Effector memory CD4-positive, alpha-beta T cell (primary cell): ENCODE measurements at places on chromosomes 2 and 18.

GRCh38 chr2:25673300-25674076, at the start of gene DTNB:
DTNB (minus strand) TSS chr2:25673577; CDS start chr2:25652660, 20,917 bp downstream.
- H3K4me3 ChIP-seq, result peak within 1 kb of the TSS; percentile 82
- peak; percentile 71 for DNase-seq

GRCh38 chr2:6237039-6237660, 545.0 kb downstream of the SOX11 start:
- no peak overlapping the region for H3K4me3 ChIP-seq
- no peaks in the 10 kb centered on the region for H3K27me3 ChIP-seq
- H3K4me1 ChIP-seq, result no peaks in the 10 kb centered on the region
- H3K27ac ChIP-seq, result no peak overlapping the region

- no peak overlapping the region for H3K4me3 ChIP-seq
- no peak overlapping the region for H3K27ac ChIP-seq
- DNase-seq, result no peak
- H3K36me3 ChIP-seq, result no peaks in the 10 kb centered on the region
- no peaks in the 10 kb centered on the region for H3K27me3 ChIP-seq
These were observed 24.9 kb downstream of the GLI2 start for GRCh38 chr2:120760446-120761135.

GRCh38 chr2:176129813-176130146, 275 bp downstream of the HOXD8 start:
- no peaks in the 10 kb centered on the region for H3K36me3 ChIP-seq
- H3K27ac ChIP-seq, result no peak overlapping the region
- H3K27me3 ChIP-seq, result peaks cover 89% of the 10 kb centered on the region
- no peak for DNase-seq

DNA sequence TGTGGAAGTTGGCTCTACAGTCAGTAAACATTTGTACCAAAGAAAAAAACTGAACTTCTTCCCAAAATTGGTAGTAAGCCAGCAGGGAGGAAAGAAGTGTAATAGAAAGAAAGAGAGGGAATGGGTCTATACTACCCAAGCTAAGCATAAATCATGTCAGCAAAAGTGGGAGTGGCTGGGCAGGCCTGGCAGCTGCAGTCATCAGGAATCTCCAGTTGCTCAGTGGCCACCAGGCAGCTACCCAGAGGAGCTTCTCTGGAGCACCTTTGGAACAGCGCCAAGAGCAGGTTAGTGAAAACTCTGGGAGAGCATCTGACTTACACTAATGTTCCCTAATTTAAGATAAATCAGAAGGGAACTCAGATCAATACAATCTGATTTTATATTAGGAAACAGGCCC, 14.3 kb downstream of the FRZB start:
- H3K36me3 ChIP-seq, result no peaks in the 10 kb centered on the region
- no peaks in the 10 kb centered on the region for H3K4me1 ChIP-seq
- no peak overlapping the region for H3K27ac ChIP-seq
- no peaks in the 10 kb centered on the region for H3K27me3 ChIP-seq
- DNase-seq, result no peak

DNA sequence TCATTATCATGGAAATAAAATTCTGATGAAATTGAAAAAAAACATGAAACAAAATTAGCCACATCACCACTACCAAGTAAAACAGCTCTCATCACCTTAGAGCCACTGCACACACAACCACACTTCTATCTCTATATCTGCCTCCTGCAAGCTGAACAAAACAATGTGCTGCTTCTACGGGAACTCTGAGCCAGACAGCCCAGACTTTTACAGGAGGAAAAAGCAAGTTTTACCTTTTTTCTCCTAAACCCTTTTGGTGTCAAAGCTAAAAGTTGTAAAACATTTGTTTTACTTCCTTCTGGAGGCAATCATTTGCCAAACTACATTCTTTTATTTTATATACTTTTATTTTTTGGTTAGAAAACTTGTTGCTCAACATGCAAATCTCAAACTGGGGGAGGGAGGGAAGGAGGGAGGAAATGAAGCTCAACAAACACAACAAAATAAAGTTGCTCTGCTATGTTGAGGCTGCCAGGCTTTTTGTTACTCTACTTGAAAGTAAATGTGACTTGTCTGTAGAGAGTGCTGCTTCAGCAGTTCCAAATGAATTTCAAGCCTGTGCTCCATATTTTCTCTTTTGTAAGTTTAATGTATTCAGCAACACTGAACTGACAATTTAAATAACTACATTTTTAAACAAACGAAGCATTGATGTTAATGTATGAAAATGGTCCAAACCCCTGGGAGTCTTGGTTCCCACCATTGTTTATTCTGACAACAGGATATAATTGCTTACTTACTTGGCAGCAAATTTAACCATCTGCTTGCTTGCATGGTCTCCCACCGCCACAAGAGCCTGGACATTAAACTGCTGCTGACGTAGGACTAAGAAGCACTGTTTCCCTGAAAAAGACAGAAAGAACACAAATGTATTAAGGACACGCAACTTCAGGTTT, 24.5 kb downstream of the DARS1 start:
- H3K4me3 ChIP-seq, result no peak overlapping the region
- H3K27me3 ChIP-seq, result no peaks in the 10 kb centered on the region
- peak; percentile 7 for DNase-seq
- no peaks in the 10 kb centered on the region for H3K36me3 ChIP-seq

DNA sequence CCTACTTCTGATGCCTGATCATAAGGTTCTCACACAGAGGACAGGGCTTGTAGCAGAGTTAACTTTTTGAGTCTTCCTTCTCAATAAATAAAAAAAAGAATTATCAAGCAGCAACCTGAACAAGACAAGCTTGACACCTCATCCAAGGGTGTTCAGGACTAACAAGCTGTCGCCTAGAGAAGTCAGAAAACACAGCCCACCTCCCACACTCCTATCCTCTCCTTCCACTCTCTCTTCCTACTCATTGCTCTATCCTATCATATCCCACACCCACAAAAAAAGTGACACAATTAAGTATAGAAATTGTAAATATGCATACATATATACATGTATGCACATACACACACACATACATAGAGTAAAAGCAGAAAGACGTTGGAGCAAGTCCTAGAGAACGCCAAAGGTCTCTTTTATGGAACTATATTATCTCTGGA, 5.4 kb downstream of the NBAS start:
- H3K4me3 ChIP-seq, result no peak overlapping the region
- H3K27ac ChIP-seq, result no peak overlapping the region
- DNase-seq, result no peak
- H3K4me1 ChIP-seq, result peaks cover 6% of the 10 kb centered on the region

DNA sequence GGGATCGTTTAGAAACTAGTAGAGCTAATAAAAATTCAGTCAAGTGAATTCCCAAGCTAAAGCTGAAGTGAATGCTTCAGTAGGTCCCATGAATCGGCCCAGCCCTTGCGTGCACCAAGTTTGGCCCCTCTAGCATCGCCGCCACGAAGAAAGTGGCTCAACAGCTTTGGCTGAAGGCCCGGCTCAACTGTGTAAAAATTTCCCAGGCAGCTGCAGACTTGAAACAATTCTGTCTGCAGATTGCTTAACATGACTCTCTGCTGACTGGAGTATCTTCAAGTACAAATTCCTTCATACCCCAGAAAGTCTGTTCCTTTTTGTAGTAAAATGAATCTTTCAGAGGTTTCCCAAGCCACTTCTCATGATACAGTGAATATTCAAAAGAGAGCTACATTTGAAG, 32.7 kb downstream of the ALMS1 start:
- H3K4me3 ChIP-seq, result no peak overlapping the region
- H3K27me3 ChIP-seq, result no peaks in the 10 kb centered on the region
- H3K4me1 ChIP-seq, result no peaks in the 10 kb centered on the region
- no peak for DNase-seq
- H3K27ac ChIP-seq, result no peak overlapping the region
- no peaks in the 10 kb centered on the region for H3K36me3 ChIP-seq

GRCh38 chr18:21686282-21687105, 18.1 kb downstream of the ABHD3 start:
- DNase-seq, result no peak
- H3K36me3 ChIP-seq, result no peaks in the 10 kb centered on the region
- no peak overlapping the region for H3K4me3 ChIP-seq
- H3K27ac ChIP-seq, result no peak overlapping the region
- no peaks in the 10 kb centered on the region for H3K27me3 ChIP-seq

DNA sequence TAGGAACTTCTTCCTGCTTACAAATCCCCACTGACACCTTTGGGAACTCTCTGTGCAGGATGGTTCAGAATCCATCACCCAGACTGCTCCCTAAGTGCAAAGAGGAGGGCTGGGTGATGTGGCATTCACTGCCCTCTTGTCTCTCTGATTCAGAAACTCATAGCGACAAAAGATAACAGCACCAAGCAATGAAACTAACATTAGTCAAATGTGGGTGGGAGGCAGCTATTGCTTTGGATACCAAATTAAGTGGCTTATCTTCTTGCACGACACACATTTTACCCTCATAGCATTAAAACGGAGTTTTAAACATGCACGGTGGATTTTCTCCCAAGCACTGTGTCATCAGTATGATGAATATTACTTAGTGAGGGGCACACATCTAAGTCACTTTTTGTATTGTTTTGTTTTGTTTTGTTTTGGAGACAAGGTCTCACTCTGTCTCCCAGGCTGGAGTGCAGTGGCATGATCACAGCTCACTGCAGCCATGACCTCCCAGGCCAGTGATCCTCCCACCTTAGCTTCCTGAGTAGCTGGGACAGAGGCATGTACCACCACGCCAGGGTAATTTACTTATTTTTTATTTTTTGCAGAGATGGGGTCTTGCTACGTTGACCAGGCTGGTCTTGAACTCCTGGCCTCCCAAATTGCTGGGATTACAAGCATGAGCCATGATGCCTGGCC, 40.9 kb upstream of the NEB start:
- no peak for DNase-seq
- no peaks in the 10 kb centered on the region for H3K27me3 ChIP-seq
- no peak overlapping the region for H3K4me3 ChIP-seq
